AG04450 (cell line): ENCODE measurements at places on chromosomes 4 and X.

DNA sequence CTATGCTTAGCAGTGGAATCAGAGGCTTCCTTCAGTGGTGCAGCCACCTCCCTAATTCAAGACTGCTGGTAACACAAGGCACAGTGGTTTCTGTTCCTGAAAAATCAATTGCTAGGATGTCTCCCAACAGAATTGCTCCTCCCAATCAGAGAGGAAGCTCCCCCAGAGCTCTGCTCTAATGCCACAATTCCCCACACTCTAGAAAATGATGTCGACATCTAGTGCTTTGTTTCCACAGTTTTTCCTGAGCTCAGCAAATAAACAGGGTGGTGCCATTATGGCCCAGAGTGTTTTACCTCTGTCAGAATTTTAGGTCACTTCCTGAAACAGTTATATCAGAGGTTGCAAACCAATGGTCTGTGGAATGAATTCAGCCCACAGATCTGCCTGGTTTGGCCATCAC lies 24.7 kb downstream of the TAB3 start:
- no peak for DNase-seq

DNA sequence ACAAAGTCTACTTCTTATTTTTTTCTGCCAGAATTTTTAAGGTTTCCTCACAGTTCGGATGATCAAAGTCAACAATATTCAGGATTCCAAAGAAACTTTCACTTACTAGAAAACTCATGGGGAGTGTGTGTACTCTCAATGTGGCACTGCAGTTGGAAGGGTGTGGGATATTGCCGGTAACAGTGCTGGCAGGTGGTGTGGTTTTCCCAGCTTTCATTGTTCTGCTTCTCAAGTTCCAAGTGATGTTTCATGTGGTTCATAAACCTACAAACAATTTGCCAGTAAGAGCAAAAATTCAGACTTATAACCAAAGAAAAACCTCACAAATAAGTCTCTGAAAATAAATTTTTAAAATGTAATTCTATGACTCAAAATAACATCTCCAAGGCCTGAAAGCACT lies 39.8 kb downstream of the ZNF280C start:
- no peak for DNase-seq

GRCh38 chr4:118843237-118843636 lies 7.3 kb upstream of the SEC24D start:
- DNase-seq, result no peak

- no peak for DNase-seq
Measured at GRCh38 chr4:115609631-115610030, 496.2 kb upstream of the NDST4 start.

DNA sequence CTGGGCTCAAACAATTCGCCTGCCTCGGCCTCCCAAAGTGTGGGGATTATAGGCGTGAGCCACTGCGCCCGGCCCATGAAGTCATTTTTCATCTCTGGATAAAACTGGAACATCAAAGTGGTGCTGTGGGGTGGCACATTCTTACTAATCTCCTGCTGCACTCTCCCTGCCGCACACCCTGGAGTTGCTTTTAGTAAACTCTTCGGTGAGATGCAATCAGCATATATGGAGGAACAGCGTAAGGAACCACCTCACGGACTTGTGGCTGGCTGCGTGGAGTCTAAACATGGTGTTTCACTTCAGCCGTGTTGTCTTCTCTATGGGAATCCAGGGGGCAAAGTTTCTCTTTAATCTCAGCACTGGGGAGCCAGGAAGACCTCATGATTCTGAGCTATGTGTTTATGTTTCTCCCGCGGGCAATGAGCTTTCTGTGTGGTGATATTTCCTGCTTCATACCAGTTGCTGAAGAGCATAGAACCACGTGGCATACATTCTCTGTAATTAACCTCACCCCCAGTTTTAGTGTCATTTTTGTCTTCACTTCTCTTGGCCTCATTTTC lies 2.1 kb upstream of the RHOH start:
- peak; percentile 16 for DNase-seq

DNA sequence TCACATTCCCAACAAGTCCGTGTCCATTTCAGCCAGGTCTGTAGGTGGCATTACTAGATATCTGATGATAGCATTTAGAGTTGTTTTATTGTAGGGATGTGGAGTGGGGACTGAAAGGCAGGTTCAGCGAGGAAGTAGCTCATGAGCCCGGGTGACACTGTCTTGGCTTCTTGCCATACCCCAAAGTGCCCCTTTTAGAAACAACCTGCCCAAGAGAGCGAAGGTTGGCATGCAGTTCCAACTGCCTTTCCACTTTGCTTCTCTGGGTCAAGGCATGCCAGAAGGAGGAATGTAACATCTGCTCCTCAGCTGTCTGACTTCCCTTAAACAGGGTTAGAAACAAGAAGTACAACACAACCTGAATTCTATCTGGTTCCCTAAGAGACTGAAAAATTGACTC lies 9.0 kb downstream of the GRIA3 start:
- no peak for DNase-seq

DNA sequence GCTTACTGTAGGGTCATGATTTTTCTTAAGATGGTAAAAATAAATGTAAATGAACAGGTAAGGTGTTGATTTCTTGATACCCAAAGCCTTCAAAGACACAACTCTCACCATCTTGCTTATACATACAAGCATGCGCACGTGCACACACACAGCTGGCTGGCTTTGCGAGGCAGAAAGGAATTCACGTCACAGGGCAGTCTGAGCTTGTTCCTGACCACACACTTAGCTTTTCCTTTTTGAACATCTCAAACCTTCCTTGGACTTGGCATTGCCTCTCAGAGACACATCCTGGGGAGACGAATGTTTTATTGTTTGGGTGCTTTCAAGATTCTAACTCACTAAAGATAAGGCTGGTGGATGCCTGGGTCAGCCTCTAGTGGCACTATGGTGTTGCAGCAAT lies 175.0 kb downstream of the NHS start:
- DNase-seq, result no peak

GRCh38 chr4:85829276-85830051 lies 354.5 kb downstream of the ARHGAP24 start:
- no peak for DNase-seq

- no peak for DNase-seq
Measured at GRCh38 chrX:12991575-12991974, 16.7 kb downstream of the TMSB4X start.

DNA sequence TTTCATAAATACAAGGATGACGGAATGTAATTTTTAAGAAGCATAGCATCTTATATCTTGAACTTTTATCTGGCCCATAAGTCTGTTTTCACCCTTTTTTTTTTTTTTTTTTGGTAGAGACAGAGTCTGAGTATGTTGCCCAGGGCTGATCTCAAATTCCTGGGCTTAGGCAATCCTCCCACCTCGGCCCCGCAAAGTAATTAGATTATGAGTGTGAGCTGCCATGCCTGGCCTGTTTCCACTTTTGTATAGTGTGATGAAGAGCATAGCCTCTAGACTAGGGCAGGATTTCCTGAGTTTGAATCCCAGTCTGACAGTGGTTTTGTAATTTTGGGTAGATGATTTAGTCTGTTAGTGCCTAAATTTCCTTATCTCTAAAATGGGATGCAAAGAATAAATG lies 11.0 kb downstream of the STIM2 start:
- DNase-seq, result no peak

- no peak for DNase-seq
Measured at GRCh38 chr4:158606969-158607368, 64.7 kb downstream of the C4orf46 start.

GRCh38 chrX:110600745-110601310 lies 194.8 kb downstream of the CHRDL1 start:
- DNase-seq, result no peak

- no peak for DNase-seq
Measured at GRCh38 chrX:138745196-138745595, 33.7 kb upstream of the FGF13 start.

DNA sequence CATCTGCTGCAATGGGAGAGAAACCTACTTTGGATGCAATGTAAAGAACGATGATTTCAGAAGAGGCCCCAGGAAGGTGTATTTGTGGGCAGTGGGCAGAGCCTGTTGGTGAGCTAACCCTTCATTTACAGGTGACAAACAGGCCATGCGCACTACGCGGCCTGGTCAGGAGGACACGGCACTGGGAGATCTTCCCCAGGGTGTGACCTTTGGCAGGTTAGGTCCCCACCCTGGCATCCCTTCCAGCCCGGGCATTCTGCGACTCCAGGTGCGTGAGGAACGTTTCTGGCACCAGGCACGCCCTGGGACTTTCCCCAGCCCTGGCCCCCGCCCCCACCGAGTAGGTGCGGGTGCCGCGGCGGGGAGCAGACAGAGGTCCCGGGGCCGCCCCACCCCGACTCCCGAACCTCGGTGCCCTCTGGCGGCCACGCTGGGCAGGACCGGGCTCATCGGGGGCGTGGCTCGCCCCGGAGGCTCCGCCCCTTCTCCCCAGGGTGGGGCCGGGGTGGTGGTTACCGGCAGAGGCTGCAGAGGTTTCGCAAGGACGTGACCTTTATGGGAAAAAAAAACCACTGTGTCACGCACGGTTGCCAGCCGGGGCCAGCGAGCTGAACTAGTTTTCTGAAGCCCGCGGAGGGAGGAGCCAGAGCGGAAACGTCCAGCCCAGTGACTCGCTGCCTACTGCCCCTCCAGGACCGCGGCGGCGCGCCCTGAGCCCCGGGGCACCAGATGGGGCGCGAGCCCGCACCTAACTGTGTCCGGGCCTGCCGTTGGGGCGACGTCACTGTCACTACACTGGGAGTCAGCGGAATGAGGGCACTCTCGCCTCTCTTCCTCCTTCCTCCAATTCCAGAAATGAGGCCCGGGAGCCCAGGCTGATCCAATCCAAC lies 5.0 kb upstream of the NYX start:
- no peak for DNase-seq

GRCh38 chr4:26084414-26084813 lies 170.4 kb downstream of the SMIM20 start:
- DNase-seq, result no peak

DNA sequence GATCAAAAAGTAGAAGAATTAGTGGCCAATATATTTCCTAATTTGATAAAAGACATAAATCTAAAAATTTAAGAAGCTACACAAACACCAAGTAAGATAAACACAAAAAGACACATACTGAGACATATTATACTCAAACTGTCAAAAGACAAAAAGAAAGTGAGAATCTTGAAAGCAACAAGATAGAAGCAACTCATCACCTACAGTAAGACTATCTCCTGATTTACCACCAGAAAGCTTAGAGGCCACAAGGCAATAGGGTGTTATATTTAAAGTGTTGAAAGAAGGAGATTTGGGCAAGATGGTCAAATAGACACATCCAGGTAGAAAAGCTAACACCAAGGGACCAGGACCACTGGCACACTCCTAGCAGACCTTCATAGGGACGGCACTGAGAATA lies 79.4 kb downstream of the ITM2A start:
- DNase-seq, result no peak

GRCh38 chr4:25811374-25811690 lies 51.5 kb downstream of the SEL1L3 start:
- DNase-seq, result no peak

GRCh38 chrX:129496625-129497024 lies 26.7 kb downstream of the SMARCA1 start:
- no peak for DNase-seq

DNA sequence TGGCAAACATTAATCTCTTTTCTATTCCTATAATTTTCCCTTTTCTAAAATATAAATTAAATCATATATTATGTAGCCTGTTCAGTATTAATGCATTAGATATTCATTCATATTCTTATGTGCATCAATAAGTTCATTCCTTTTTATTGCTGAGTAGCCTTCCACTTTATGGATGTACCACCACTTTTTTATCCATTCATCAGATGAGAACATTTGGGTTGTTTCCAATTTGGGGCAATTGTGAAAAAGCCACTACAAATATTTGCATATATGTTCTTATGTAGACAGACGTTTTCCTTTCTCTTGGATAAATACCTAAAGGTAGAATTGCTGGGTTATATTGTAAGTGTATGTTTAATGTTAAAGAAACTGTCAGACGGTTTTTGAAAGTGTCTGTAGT lies 79.4 kb upstream of the MAPK10 start:
- no peak for DNase-seq

DNA sequence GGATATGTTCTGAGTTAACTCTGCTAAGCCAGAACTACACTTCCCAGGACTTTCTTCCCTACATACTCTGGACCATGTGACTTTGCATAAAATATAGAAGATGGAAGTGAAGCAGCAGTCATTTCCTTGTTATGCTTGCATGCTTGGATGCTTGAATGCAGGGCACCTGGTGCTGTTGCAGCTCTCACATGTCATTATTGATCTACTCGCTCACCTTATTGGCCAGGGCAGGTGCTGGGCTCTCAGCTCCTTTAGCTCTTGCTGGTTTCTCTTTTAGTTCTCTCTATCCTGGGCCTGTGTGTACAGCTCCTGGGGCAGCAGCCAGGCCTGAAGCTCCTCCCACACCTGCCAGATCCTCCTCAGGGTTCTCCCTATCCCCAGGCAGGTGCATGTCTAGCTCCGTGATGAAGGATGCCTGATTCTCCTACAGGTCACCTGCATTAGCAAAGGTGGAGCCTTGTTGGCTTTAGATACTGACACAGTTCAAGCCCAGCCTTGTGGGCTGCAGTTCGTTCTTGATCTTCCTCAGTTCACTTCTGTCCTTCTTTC lies 53.3 kb downstream of the MED28 start:
- DNase-seq, result no peak

DNA sequence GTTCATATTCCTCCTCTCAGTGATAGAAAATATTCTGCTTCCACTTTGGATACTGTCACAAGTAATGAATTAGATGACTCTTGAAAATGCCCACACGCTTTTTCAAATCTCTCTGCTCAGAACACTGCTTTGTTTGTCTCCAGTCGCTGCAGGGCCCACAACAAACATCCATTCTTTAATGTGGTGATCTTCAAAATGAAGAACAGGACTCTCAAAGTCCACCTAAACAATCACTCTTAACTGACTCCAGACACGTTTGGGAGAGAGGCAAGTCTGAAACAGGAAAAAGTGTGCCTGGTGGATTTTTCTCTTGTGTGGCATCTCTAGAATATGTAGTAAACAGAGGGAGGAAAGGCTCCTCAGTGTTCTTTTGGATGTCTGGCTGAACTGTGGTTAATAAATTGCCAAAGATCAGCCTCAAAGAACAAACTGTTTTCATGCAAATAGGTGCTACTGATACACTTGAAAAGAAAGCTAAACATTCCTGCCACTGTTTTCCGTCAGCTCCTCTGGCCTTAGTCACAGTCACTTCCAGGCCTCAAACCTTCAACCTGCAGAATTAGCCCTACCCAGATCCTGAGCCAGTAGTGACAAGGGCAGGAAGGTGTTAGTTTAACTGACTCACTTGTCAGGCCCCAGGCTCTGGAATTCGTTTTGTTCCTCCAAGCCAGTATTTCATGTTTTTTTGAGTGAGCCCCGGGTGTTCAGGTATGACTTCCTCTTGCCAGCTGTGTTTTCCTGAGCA lies 259.6 kb upstream of the GPC4 start:
- no peak for DNase-seq

GRCh38 chr4:8224975-8225625 lies 26.0 kb downstream of the SH3TC1 start:
- no peak for DNase-seq

- no peak for DNase-seq
Measured at GRCh38 chrX:118536687-118537461, 41.3 kb downstream of the DOCK11 start.

- no peak for DNase-seq
Measured at GRCh38 chrX:65668377-65669310, 1.2 kb downstream of the MSN start.
